ENCODE measurements at places on chromosomes 7 and 10. TPM values are rescaled to one million over a fixed set of nuclear protein-coding genes. Genes with fewer than 3 reads are reported as not detected.

DNA sequence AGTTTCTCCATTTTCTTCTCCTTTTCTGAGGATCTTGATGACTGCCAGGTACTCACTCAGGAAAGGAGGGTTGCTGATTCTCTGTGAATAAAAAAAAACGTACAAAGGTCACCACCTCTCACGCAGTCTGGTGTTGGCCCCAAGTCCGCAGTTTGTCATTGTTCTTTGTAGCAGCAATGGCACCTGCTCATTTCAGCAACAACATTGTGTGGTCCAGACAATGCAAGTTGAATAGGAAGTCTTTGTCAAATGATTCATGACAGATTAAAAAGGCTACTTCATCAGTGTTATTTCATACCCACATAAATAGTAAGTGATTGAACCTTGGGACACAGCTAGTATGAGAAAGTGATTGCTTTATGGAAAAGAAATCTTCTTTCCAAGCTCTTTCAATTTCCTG lies 653.5 kb upstream of the MGMT start:
- no peak for DNase-seq

DNA sequence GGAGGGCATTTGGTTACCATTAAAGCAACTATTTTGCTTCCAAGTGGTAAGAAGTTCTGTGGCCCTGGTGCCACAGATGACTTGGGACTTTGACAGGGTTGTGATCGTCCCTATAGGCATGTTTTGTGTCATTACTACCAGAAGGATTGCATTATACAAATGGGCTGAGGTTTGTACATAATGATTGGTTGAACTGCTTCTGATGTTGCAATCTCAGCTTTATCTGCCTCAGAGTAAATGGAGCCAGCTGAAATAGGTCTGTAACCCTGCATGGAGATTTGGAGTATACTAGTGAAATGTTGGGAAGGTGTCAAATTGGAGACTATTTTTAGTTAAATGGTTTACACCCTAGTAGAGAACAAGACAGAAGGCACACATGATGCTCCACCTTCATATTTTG lies 46.1 kb upstream of the SEPTIN7 start:
- DNase-seq, result no peak

- no peak for DNase-seq
These were observed 93.4 kb downstream of the ZNF365 start for GRCh38 chr10:62467527-62467926.

DNA sequence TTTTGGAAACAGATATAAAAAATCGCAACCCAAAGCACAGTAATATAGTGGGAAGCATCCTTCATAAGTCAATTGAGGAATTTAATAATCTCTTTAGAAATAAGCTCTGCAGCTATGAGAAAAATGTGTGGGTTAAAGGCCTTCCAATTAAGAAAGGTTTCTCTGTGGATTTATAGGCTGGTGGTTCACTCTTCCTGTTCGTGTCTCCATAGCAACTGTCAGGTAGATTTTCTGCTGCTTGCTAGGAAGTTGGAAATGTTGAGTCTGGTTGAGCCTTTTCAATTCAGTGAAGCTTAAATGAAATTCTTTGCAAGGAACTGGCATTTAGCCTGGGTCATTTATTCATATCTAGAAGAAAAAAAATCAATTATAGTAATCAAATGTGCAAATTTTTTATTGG lies 652.8 kb upstream of the CELF2 start:
- DNase-seq, result no peak

Gene SLC26A5
- total RNA-seq, result 0.15 TPM

- peak; percentile 67 for DNase-seq
These were observed 99.2 kb downstream of the ATXN7L1 start for GRCh38 chr7:105776986-105777910.

Measured in HCT116 (cell line).